ENCODE measurements at places on chromosomes 11 and 22.

GRCh38 chr22:26476705-26477340, 6.8 kb downstream of the HPS4 start:
- no peak for DNase-seq

DNA sequence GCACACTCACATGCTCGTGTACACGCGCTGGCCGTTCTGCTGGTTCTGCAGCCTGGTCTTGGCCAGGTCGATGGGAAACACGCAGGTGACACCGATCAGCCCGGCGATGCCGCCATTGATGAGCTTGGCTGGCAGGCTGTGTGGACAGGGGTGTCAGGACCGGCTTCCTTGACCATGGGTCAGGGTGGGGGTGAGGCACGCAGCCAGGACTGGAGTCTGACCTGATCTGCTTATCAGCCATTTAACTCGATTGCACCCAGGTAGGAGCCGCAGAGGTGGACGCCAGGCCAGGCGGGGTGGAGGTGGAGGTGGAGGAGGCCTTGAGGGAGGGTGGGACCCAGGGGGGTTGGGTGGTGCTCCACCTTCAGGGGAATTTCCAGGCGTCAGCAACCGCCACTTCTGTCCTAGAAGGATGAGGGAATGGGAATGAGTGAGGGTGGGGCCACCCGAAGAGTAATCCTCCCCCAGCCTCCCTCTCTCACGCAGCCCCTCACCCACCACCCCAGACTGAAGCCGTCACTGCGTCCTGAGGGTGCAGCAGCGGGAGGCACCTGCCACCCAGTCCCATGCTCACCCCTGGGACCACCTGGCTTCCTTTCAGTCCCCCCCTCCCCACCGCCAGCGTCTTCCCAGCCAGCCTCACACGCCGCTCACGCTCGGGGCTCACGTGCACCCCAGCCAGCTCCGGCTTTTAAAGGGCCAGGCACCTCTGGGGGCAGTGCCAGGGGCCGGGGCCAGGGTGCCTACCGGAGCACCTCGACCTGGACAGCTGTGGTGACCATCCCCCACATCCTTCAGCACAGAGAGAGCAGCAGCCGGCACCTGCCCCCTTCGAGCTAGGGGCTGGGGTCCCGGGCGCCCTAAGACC, 3.1 kb downstream of the SLC25A22 start:
- DNase-seq, result no peak

- no peak for DNase-seq
These were observed 17.1 kb downstream of the BRSK2 start for GRCh38 chr11:1406571-1407485.

DNA sequence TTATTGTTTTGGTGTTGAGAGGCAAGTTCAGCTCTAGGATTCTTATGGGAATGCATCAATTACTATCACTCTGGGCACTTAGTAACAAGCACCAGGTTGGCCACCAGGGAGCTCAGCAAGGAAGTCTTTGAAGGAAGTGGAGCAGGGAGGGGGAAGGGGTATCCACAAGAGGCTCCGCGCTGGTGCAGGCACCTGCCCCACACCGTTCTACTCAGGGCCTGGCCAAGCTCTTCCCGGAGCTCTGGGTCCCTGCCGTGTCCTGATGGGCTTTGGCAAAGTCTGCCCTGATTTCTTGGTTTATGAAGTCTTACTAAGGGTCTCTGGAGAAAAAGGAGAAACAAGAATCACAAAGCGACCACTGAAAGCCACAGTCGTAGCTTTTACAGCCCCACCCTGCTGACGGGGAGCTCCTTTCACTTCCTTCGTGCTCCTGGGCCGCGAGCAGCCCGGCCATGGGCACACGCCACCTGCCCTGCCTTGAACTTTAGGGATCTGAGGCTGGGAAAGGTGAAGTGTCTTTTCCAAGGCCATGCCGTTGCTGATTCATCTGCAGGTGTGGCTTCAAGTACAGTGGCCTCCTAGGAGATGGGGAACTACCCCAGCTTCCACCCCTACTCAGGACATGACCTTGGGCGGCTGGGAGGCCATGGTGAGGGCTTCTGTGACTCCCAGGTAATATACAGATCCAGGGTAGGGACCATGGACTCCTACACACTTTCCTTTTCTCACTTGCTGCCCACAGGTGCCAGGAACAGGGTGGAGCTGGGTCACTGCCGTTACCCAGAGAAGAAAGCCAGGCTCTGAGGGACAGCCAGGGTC, 15.9 kb upstream of the LRRC32 start:
- DNase-seq, result no peak

GRCh38 chr11:101552888-101553287, 30.9 kb downstream of the TRPC6 start:
- no peak for DNase-seq

DNA sequence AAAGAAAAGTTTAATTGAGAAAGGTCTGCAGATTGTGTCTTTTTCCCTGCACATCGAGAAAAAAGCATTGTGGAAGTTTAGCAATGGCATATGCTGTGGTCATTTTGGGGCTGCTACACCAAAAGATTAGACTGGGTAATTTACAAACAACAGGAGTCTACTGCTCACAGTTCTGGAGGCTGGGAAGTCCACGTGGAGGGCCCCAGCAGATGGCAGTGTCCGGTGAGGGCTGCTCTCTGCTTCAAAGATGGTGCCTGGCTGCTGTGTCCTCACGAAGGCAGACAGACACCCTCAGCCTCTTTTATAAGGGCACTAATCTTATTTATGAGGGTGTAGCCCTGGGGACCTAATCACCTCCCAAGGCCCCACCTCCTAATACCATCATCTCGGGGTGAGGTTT, 21.1 kb downstream of the PHF21B start:
- no peak for DNase-seq

- peak; percentile 35 for DNase-seq
These were observed 171.8 kb downstream of the SOX6 start for GRCh38 chr11:16184588-16184987.

GRCh38 chr22:49983148-49984042, 22.8 kb downstream of the PIM3 start:
- no peak for DNase-seq

GRCh38 chr11:129119036-129119435, 73.1 kb downstream of the ARHGAP32 start:
- no peak for DNase-seq

DNA sequence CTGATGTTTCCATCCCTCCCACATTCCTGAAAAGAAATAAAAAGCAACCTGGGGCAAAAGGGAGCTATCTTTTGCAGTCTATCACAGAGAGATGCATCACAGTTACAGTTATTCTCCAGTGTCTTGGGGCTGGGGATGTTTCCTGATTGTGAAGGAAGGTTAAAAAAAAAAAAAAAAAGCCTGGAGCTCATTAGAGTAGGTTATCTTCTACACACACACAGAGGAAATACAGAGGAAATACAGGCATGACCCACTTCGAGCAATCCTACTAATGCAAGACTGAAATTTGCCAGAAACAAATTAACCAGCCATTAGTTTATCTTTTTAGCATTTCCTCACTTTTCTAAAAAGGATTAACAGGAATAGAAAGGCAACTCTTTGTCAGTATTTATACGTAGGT, 89.4 kb upstream of the CLMP start:
- DNase-seq, result no peak

DNA sequence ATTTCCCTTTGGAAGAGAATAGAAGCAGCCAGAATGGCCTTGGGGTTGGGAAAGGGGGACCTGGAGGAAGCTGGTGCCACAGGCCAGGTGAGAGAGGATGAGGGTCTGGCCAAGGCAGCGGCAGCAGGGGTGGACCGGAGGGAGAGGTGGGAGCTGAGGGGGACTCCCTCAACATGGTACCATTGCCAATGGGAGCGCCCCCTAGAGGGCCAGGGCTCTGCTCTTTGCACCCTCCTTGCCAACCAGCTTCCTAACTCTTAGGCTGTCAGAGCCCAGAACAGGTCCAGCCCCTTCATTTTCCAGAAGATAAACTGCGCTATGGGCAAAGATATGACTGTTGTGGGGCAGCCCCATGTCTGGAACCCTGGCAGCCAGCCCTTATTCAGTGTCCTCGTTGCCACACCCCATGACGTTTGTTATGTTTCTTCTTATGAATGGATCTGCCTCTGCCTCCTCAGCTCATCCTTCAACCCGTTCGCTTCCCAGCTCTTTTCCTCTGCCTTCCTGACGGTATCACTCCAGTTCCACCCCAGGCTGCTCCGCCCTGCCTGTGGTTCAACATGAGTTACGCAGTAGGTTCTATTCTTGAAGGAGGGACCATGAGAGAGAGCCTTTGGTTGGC, 185.2 kb downstream of the GRIK4 start:
- no peak for DNase-seq

GRCh38 chr22:39431821-39432251, 25.0 kb upstream of the MGAT3 start:
- DNase-seq, result no peak

DNA sequence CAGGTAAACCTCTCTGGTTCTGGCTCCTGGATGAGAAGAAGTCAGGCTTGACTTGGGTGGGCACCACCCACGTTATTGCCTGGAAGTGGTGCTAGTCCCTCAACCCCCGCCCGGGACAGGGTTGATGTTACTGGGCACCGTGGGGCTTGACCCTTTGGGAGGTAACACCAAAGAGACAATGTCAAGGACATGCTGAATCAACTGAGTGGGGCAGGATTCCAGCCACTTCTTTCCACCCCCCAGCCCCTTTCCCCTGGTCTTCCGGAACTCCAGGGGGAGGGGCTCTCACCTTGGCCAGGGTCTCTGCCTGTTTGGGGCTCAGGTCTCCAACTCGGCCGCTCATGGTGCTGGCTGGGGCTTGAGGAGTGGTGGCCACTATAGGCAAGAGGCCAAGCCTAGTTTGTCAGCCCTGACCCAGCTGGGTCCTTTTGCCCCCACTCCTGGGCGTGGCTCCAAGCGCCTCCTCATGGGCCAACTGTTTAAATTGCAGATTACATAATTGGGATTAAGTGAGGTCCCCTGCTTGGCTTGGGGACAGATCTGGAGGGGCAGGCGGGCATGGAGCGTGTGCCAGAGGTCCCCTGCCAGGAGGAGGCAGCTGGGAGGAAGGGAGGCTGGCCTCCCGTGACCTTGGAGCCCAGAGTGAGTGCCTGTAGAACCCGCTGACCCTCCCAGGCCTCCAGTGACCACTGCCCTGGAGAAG, at the start of gene SEC14L3:
TSS of gene SEC14L3 (minus strand) at position 402 of the 703 bp plus-strand sequence. CDS start at position 343, 59 bp downstream.
- no peak for DNase-seq

GRCh38 chr22:29078869-29079207, 6.0 kb downstream of the KREMEN1 start:
- no peak for DNase-seq

DNA sequence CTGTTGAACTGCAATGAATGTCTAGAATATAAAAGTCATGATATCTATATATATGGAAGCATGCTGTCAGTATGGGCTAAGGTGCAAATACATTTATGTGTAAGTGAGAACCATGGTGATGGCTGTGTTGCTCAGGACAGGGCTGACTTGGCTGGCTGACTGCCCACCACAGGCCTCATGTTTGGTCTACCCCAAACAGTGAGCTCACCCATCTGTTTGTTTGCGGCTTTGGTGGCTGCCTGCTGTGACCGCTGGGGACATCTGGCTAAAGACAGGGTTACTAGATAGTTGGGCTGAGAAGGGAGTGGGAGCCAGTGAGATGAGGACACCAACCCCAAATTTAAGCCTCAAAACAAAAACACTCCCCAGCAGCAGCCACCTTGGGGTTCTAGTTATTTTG, 6.3 kb downstream of the CD44 start:
- no peak for DNase-seq

DNA sequence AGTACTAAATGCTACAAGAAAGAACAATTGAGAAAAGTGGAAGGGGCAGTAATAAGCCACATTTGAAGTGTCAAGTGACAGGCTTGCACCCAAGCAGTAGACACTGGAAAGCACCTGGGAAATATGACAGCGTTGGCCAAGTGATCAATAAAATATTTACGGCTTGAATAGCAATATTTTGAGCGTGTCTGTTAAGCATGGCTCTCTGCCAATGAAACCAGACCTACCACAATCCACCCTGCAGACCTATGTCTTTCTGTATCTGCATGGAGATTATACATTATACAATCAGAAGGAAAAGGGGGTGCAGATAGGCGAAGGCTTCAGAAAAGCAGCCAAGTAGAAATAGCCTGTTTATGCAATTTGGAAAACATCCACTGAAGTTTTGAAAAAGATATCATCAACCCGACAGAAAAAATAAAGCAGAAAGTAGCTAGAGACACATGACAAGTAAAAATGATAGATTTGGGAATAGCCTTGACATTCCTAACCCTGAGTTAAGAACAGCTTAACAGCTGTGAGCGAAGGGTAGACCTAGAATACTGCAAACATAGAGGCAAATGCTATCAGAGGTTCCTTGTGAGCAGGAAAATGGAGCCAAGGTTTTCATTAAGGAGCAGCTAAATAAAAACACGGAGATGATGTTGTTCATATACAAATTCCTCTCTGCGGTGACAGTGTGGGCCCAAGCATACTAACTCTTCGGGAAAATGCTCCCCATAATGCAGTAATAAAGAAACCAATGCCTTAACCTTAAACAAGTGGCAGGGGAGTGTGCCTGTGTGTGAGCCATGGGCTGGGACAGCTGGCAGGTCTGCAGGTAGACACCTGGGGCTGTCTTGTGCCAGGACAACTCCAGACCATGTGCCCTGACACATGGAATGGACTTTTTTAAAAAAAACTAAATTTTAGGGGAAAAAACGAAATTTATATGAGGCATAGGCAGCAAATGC, 71.3 kb downstream of the ETS1 start:
- no peak for DNase-seq

GRCh38 chr22:49491726-49492125, 335.9 kb downstream of the BRD1 start:
- no peak for DNase-seq
